ENCODE measurements at places on chromosomes 2 and 18.

- no peak for DNase-seq
These were observed 41.0 kb downstream of the NPC1 start for GRCh38 chr18:23545247-23545789.

DNA sequence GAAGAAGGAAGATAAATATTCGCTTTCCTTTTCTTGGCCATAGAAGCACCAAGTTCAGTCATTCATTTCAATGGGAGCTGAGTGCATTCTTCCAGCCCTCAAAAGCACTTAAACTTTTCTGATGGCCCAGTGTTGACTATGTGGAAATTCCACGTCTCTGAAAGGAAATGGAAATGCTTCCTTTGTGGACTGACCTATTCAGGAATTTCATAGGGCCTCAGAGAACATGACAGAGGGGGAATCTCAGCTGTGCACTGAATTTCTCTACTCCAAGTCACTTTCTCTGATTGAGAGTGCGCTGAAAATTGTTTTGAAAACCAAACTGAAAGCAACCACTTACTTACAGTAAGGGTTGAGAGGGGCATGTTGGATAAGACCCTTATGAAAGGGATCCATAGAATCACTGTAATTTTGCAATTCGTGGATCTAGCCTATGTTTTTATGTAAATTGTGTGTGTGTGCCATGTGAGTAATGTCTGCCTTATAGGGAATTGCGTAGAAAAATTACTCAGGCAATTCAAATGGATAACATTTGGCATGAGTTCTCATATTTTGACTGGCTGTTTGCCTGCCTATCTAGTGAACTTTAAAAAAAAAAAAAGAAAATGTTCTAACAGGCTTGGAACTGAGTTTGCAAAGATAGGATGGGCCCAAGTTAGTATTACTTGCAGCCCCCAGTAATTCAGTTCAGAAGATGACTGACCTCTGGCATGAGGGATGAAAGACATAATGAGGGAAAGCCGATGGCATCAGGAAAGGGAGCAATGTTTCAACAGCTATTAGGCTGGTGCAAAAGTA lies 437.0 kb downstream of the PTPRM start:
- no peak for DNase-seq

GRCh38 chr2:168210895-168211570 lies 36.4 kb downstream of the STK39 start:
- DNase-seq: peak; percentile 42

GRCh38 chr2:118693287-118693822 lies 154.1 kb downstream of the EN1 start:
- DNase-seq: no peak

DNA sequence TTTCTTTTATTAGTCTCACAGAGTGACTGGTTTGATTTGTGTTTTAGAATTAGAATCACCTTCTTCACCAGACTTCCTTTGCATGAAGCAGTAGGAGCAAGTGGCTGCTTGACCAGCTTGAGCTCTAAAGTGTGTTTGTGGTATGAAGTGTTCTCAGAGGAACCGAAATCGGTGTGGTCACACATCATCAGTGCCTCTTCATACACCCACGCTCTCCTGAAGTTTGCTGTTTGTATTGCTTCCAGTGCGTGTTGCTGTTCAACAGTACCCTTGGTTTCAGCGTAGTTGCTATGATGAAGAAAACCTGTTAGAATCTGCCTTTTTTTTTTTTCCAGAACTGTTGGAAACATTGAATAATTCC lies 77.9 kb downstream of the LIMS1 start:
- DNase-seq: no peak

DNA sequence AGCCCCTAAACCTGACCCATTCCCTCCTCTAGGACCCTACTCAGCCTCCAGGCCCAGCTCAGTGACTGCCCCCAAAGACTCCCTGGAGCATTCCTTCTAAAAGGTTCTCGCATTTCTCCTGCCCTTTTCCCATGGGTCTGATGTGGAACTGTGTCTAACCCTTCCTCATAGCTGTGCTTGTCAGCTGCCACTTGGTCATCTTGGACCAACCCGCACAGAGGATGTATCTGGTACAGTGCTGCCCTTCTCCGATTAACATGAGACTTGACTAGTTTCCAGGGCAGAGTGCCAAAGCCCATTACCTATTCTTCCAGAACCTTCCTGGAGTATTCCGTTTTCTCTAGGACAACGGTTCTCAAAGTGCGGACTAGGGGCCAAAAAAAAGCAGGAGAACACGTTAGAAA lies 518 bp upstream of the NFU1 start:
- DNase-seq: no peak

DNA sequence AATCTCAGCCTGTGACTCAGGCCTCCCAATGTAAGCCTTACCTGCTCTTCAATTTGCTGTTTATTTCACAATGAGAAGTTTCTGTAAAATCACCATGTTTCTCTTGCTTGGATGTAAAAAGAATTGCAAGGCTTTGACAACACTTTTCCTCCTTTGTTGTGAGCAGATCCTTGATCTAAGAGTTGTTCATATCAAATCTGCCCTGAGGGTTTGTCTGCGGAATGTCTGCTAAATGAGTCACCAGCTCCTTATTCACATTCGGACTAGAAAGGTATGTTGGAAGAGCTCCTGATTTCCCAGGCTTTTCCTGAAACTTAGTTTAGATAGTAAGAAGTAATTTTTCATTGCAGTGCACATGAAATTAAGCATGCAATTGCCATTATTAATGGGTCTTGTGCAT lies 268.2 kb upstream of the TCF4 start:
- peak; percentile 56 for DNase-seq

- DNase-seq: no peak
These were observed 145.1 kb upstream of the ITGB6 start for GRCh38 chr2:160345071-160345764.

- no peak for DNase-seq
These were observed 14.9 kb upstream of the CDCA7 start for GRCh38 chr2:173339807-173340206.

- no peak for DNase-seq
These were observed 75.3 kb upstream of the DDX18 start for GRCh38 chr2:117738991-117739839.

GRCh38 chr2:121694398-121695170 lies 42.1 kb downstream of the NIFK start:
- DNase-seq: no peak

DNA sequence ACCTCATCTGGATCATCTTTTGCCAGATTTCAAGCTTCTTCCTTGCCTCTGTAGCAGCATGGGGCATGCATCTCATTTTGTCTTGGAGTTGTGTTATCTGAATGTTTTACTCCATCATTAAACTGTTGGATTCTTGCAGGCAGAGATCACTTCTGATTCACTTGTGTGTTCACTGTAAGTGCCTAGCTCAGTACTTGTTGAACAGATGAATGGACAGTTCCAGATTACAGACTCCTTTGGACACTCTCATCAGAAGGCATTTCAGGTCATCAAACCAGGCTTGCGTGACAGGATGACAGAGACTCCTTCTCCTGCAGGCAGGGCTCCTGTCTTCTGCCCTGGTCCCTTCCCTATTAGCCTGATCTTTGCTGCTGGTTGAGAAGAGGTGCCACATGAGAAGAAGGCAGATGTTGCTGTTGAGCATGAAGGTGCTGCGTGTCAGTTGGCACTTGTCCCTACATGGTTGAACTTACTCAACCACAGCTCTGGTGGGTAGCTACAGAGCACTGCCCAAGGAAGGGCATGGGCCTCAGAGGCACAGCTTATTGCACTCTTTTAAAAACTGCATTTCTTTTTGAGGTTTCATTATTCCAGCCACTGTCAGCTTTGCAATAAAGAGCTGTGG lies 58.9 kb downstream of the INPP4A start:
- no peak for DNase-seq

DNA sequence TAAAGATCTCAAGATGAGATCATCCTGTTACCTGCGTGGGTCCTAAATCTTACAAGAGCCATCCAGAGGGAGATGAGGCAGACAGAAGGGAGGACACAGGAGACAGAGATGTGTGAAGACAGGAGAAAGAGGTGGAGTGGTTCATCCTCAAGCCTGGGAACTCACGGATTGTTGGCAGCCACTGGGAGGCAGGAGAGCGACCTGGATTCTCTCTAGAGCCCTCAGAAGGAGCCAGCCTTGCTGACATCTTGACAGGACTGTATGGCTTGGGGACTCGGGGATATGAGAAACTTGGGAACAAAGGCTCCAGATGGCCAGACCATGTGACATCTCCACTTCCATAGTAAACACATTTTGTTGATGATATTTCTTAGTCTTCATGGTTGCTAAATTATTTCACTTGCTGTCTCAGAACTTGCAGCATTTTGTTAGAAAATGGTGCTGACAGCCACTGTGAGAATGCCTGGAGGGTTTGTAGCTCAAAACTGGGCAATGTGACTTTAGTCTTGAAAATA lies 57.8 kb upstream of the MC2R start:
- no peak for DNase-seq

DNA sequence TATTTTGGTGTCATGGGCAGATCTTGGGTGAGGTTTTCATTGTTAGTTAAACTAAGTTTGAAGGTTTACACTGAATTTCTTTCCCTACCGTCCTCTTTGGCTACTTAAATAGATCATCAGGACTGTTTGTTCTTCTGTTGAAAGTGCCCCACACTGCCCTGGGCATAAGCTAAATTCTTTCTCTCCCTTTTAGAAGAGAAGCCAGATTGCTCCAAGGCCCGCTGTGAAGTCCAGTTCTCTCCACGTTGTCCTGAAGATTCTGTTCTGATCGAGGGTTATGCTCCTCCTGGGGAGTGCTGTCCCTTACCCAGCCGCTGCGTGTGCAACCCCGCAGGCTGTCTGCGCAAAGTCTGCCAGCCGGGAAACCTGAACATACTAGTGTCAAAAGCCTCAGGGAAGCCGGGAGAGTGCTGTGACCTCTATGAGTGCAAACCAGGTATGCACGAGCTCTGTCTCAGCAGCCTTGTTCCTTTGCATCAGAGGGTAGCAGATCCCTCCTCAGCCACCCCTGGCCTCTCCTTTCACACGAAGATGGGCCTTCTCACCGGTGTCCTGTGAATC lies 85.6 kb downstream of the CRIM1 start:
- DNase-seq: peak; percentile 22

GRCh38 chr18:56001576-56001975 lies 413.6 kb upstream of the TCF4 start:
- no peak for DNase-seq

- no peak for DNase-seq
These were observed 37.4 kb downstream of the SCTR start for GRCh38 chr2:119486886-119487285.

DNA sequence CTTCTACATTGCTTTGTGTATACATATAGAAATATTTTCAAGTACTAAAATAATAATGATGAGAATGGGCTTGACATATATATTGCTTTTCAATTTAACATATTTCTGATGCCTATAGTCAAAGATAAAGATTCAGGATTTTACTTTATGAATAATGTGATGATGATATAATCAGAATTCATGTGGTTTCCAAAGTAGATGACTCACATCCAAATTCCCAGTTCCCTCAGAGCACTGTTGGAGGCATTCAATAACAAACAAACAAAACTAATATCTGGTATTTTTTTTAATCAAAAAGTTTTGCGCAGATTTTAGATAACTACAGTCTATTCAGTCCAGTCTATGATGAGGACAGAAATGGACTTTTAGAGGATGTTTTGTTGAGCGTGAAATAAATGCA lies 2094.5 kb upstream of the CELF4 start:
- DNase-seq: no peak

DNA sequence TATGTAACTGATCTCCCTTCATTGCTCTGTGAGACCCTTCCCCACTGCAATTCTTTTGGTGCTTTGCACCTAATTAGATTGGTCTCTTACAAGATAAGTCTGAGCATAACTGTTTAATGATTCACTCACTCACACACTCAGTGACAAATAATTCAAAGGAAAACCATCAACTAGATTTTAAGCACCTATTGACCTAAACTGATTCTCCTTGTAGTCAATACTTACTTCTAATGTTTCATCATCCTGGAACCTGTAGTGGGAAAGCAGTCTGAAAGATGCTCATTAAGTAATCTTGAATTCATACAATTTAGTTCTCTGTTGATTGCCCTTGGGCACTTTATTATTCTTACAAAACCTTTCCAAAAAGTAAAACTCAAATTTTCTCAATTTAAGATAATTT lies 74.3 kb upstream of the COL5A2 start:
- DNase-seq: no peak

DNA sequence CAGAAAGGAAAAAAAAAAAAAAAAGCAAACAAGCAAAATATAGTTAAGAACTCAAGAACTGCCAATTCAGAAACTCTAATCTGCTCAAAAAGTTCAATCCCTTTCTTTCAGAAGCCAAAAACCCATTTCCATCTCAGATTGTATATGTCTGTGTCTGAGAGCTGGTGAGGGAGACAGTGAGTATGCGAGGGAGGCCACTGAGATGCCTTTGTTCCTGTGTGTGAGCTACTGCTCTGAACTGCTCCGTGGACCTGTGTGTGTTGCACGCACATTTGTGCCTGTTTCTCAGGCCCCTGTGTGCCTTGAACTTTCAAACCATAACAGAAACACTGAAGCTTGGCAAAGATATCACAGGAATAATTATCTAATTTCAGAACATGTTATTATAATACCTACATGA lies 2.5 kb upstream of the PKDCC start:
- no peak for DNase-seq

- no peak for DNase-seq
These were observed 447.2 kb upstream of the TNP1 start for GRCh38 chr2:217307023-217307422.

DNA sequence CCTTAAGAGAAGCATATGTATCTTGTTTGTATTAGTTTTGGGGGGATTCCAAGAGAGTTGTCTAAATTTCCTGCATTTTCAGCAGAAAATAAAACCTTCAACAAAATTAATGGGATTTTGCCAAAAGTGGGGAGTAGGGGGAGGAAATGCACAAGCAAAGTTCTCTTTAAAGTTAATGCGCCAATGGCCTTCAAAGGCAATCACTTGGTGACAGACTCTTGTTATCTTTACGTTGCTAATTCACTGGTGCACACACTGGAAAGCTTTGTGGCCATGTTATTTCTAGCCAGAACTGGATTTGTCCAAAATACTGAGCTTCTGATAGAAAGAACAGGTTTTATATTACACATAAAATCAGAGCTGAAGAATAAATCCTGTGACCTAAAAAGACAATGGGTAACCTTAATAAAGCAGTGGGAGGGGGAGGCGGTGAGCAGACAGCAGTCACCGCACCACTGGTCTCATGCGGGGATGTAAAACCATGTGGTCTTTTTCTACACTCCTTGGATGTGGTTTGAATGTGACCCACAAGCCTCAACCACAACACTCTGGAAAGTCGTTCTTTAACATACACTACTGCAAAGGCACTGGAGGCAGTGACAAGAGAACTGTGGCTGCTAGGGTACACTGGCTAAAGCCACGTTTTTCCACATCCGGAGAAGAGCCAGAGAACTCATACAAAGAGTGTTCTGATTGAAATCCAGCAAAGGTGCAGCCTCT lies 176.9 kb upstream of the SMAD7 start:
- DNase-seq: no peak

- DNase-seq: no peak
These were observed 194.1 kb downstream of the SMAD7 start for GRCh38 chr18:48756511-48757226.

Measured in T47D (cell line).